GM12864 (cell line): ENCODE measurements at places on chromosomes 1 and 21.

DNA sequence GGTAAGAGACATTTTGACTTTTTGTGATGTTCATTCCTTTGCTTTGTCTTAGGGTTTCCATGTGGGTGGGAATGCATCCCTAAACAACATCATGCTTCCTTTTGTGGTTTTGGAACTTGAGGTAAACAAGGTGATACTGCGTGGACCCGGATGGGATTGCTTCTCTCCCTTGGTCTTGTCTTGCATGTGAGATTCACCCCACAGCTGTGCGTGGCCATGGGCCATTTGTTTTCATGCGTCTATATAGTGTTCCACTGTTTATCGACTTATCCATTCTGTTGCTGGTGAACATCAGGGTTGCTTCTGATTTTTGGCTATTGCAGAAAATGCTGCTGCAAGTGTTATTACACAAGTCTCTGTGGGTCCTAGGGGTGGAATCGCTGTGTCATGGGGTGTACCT lies 21.1 kb downstream of the CRYAA start:
- DNase-seq, result no peak

GRCh38 chr21:39651206-39651605 lies 38.5 kb downstream of the B3GALT5 start:
- DNase-seq, result no peak

- no peak for DNase-seq
These were observed 36.2 kb upstream of the EPHA8 start for GRCh38 chr1:22527122-22527521.

DNA sequence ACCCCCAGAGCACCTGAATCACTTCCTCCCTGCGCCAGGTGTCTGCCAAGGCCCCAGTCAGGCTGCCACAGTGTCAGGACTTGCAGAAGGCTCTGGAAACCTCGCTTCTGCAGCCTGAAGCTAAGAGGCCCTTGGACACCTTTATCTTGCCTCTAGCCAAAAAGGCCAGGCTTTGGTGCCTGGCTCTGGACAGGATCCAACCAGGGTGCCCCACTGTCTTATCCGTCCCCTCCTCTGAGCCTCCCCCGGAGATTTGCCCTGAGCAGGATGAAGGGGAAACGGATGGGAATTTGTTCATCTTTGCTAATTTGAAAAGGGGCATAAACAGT lies 12.8 kb upstream of the CLSTN1 start:
- DNase-seq, result no peak

DNA sequence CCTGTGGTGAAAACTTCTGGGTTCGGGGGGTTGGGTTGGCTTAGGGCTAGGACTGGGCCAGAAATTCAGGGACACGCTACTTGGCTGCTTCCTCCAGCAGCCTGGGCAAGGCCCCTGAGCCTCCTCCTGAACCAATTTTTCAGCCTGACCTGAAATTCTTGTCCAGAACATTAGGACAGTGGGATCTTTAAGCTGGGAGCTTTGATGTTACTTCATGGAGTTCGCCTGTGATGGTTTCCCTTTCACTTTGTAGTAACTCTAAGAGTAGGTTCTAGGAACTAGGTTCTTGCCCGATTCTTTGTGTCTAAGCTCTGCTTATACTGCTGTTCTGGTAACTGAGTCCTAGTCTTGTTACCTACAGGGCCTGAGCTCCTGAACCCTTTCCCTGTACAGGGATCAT lies 75.3 kb downstream of the S1PR1 start:
- DNase-seq, result no peak

- DNase-seq, result no peak
These were observed 358.3 kb downstream of the USP25 start for GRCh38 chr21:16088056-16088455.

- no peak for DNase-seq
These were observed 831 bp downstream of the TMEM52 start for GRCh38 chr1:1917995-1918900.

- no peak for DNase-seq
These were observed 26.4 kb downstream of the RGL1 start for GRCh38 chr1:183831311-183831710.

- no peak for DNase-seq
These were observed at the start of gene MLLT11 for GRCh38 chr1:151060007-151060656. MLLT11 (plus strand) TSS chr1:151060397; CDS start chr1:151067225, 6,828 bp downstream.

DNA sequence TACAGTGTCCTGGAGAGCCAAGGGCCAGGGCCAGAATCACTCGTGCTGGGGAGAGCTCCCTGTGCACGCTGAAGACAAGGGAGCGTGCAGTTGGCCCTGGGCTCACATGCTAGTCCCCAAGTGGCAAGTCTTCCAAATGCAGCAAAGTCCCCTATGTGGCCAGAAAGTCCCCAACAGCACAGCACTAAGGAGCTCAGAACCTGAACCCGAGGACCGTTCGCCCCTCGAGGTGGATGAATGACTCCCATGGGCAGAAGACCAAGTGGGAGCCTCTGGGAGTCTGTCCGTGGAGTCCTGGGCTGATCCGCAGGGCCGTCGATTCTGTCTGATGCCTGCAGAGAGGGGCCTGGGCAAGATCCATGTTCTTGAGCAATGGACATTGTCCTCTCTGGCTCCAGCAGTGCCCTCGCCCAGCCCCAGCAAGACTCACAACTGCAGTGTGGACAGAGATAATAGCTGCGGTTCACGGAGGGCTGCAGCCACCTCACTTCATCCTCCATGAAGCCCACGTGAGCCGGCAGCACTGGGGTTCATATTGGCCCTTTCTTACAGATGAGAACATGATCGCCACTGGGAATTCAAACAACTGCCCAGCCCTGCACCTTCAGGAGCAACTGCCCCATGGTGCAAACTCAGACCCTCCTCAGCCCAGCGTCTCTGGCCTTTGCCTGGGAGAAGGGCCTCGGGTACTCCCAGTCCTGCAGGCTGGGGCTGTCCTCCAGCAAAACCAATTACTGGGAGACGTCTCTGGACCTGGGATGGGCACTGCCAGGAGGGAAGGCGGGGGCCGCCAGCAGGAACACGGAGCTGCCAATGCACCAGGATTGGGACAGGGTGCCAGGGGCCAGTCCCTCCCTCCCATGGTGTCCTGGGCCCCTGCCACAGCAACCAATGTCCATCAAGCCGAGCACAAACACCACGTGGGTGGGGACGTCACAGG lies 243.7 kb downstream of the NPHP4 start:
- no peak for DNase-seq

- no peak for DNase-seq
These were observed 496.4 kb downstream of the SETD4 start for GRCh38 chr21:35563885-35564451.

- no peak for DNase-seq
These were observed 67.2 kb upstream of the ARHGAP29 start for GRCh38 chr1:94304553-94304952.

DNA sequence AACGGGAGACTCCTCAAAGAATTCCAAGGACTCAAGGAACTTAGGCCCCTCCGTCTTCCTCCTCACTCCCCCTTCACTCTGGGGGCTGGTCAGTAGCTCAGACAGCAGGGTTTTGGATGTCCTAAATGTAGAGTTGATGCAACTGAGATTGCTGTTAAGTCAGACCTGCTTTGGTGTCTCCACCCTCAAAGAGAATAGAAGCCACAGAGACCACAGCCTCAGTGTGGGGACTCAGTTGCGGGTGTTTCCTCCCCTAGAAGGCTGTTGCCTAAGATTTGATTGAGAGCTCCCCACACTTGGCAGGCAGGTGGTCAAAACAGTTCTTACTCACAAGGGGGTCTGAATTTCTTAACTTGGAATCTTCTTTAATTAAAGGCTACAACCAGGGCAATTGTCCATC lies 7.6 kb downstream of the MAN1C1 start:
- no peak for DNase-seq

DNA sequence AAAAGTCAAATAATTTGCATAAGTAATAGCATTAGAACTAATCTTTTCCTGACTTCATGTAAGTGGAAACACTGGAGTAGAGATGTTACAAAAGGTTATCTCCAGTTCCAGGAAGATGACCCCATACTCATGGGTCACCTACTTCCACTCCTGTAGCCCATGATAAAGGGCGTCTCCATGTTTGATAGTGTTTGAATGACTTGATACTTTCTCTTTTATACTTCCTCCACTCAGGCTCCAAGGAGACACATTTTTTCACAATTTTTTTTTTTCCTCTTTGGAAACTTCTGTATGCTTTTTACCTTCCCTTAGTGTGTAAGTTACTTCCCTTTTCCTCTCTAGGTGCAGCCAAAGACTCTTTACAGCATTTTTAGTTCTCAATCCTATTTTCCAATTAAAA lies 382.1 kb upstream of the B3GALT2 start:
- no peak for DNase-seq

GRCh38 chr1:210254298-210254697 lies 21.7 kb downstream of the SERTAD4 start:
- no peak for DNase-seq

- DNase-seq, result no peak
These were observed 17.2 kb downstream of the THEMIS2 start for GRCh38 chr1:27889506-27889905.

- no peak for DNase-seq
These were observed 116.0 kb downstream of the LMX1A start for GRCh38 chr1:165240492-165240891.

GRCh38 chr21:31446226-31446855 lies 102.3 kb upstream of the TIAM1 start:
- DNase-seq, result no peak

GRCh38 chr1:149963358-149963757 lies 26.7 kb upstream of the MTMR11 start:
- no peak for DNase-seq
